ENCODE measurements at places on chromosomes 1 and 21.

GRCh38 chr1:248686815-248687214 lies 15.8 kb downstream of the OR14I1 start:
- no peak for DNase-seq

DNA sequence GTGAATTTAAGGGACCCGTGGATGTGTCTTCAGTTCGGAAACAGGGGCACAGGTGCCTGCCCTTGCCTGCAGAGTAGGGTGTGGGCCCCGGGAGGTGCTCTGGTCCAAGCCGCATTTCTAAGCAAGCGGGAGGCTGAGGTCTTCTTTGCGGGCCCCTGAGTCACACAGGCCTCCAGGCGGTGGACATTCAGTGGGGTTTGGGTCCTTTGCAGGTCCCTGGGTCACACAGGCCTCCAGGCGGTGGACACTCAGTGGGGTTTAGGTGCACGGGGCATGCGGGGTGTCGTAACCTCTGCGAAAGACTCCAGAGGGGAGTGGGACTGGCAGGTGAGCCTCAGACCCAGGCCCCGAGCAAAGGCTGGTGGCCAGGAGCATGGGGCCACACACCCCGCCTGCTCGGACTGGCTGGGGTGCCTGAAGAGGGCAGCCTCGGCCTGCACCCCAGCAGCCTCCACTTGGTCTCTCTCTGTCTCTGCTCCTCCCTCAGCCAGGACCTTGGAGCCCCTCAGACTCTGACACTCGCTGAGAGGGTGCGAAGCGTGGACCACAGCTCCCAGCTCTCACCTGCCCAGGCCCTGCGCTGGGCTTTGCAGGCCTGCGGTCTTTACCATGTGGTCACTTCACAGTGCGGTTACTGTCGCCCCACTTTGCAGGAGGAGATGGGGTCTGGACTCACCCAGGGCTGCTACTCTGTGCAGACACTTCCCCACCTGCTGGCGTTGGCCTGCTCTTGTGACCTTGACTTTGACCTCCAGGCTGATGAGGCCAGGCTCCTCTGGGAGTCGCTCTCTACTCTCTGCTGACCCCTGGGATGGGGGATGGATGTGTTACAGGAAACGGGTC lies 6.0 kb upstream of the AGPAT3 start:
- DNase-seq = no peak

DNA sequence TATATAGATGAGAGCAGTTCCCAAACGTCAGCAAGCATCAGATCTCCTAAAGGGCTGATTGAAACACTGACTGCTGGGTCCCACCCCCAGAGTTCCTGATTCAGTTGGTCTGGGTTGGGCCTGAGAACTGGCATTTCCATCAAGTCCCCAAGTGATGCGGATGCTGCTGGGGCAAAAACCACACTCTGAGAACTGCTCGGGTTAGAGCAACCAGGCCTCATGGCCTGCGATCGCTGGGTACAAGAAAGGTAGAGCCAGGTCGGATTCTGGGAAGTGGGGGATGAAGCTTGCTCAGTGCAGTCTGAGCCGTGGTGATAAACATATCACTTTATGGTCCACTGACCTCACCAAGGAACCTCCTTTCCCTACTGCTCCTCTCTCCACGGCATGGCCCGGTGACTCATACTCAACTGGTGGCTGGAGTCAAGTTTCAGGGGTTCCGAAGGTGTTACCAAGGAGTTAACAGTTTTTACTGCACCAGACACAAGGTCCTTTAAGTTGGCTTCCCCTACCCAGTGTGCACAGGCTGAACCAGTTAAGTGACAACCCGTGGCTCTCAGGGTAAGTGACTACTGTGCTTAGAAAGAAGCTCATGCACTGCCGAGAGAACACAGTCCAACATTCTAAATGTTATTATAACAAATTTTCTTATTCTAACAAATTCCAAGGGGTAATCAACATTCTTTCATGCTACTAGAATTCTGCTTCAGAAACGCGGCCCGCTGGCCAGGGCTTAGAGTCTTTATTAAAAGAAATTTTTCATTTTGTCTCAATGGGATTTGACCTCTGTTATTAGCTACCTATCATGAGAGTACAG lies 153.5 kb downstream of the TGFBR3 start:
- no peak for DNase-seq

DNA sequence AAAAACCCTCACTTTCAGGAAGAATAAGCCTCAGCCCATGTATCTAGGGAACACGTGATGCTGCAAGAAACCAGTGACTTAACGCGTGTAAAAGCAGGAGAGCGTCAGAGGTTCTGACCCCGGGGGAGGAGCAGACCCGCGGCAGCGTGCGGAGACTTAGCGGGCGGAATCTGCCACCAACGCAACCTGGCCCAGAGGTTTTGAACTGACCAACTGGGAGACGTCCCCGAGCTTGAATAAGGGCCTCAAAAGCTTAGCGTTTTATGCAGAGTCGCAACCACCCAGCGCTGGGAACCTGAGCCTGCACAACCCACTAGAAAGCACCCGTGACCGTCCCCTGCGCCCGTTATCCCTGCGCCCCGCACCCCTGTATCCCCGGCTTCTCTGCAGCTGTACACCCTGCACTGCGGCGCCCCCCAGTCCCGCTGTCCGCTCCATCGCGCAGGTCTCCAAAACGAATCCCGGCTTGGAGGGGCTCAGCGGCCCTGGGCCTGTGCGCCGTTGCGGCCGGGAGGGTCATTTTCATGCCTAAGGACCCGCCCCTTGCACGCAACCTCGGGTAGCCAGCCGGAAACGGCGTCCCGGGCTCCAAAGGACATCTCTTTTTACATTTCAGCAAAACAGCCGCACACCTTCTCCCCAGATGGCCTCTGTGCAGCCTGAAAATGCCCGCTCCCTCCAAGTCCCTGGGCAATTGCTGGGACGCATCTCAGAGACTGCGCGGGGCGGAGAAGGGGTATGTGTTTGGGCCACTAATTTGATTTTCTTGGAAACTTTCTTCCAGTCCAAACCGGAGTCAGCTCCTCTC lies 29.4 kb upstream of the TRIM17 start:
- peak; percentile 66 for DNase-seq

DNA sequence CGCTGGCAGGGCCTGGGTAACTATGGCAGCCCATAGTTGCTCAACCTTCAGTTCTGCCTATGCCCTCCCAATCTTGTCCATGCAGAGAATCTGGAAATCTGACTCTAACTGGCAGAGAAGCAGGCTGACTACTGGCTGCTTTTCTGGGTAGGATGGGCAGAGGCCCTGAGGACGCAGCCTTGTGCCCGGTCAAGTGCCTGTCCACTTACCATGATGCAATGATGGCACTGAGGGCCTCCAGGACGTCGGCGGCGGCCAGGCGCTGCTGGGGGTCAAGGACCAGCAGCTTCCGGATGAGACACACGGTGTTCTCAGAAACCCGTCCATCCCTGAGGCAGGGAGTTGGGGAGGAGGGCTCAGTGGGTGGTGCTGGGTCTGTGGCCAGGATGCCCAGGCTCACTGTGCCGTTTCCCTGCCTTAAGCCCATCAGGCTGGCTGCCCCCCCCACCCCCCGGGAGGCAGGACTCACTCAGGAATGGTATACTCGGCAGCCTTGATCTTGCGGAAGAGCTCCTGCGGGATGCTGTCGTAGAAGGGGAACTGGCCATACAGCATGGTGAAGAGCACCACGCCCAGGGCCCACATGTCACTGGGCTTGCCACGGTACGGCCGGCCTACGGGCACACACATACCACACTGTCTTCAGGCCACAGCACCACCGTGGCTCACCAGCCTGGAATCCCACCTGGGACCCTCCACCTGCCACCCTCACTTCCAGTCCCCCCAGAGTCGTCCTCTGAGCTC lies 20.4 kb upstream of the EVA1B start:
- DNase-seq = no peak

DNA sequence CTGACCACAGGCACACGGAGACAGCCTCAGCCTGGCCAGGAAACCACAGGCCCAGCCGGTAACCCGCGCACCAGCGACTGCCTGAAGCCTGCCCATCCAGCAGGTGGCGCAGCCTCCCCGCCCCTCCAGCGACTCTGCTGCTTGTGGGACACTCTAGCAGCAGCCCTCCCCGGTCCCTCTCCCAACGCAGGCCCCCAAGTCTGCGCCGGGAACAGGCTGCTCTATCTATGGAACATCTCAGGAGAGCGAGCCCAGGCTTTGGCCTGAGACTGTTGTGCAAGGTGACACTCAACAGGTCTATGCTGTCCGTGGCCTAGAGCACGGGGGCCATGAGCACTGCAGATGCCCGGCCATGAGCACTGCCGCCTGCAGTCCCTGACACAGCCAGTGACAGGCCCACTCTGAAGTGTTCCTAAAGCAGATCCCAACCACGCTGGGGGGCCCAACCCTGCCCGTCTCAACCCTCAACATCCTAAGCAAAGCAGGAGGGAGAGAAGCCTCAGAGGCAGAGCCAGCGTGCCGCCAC lies 28.4 kb downstream of the WDR4 start:
- DNase-seq = no peak

- no peak for DNase-seq
Measured at GRCh38 chr1:227369102-227369760, 50.9 kb upstream of the CDC42BPA start.

DNA sequence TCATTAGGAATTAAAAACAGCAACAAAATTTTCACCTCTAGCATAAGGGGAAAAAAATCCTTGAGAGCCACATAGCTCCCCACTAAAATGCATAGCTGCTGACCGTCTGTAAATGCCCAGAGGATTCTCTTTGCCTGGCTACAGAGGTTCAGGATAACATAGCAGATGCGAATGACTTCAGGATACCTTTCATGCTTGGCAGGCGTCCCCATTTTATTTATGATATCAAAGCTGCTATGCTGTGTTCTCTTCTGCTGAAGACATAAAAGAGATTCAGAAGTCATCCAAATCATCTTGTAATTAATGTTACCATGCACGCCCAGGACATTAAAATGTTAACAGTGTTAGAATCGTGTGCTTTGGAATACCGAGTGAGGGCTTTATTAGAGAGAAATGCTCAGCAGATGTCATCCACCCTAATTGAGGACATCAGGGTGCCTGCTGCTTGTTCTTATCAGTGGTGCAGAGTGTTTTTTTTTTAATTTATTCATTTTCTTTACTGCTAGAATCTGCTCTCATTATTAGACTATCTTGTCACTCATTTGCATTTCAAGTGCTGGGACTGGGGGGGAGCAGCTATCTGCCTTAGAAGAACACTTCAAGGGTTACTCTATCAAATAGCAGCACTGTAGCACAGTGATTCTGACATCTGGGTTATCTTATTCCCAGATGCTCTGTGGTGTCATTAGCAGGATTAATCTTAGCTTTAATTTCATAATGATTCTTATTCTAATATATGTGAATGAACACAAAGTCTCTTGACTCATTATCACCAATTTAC lies 139.5 kb downstream of the ZNF326 start:
- DNase-seq = no peak

GRCh38 chr1:150534002-150534401 lies 15.2 kb upstream of the ADAMTSL4 start:
- DNase-seq = no peak

DNA sequence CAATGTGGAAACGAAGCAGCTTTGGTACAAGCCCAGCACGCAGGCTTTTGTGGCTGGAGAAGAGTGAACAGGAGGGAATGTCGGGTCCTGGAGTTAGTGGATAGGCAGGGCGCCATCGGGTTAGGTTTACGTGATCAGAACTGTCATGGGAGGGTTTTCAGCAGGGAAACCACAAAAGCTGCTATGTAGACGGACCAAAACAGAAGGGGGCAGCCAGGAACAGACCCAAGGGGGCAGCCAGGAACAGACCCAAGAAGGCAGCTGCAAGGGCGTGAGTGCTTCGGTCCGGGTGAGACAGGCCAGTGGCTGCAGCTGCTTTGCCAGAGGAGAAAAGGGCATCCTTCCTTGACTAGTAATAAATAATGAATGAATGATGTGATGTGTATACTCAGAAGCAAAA lies 77.5 kb upstream of the KIF1B start:
- DNase-seq = no peak

DNA sequence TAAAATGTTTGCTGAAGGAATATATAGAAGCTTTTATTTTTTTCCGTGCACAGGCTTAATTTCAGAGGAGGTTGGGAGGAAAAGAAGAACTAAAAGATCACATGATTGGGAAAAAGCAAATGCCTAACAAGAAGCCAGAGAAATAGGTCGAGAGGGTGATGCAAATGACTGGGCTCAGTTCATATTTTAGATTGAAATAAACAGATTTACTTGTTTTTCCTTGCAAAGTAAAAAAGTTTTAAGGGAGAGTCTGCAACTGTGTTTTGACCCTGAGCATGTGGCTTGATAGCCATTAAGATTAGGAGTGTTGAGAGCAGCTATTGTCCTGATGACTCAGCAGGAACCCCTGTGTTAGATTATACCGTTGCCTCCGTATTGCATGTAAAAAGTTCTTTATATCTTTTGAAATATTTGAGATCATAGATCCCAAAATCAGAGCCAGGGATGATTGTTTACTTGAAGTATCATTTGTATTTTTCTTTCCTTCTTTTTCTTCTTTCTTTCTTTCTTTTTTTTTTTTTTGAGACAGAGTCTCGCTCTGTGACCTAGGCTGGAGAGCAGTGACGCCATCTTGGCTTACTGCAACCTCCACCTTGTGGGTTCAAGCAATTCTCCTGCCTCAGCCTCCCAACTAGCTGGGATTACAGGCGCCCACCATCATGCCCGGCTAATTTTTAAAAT lies 20.2 kb downstream of the CLIC4 start:
- DNase-seq = no peak

DNA sequence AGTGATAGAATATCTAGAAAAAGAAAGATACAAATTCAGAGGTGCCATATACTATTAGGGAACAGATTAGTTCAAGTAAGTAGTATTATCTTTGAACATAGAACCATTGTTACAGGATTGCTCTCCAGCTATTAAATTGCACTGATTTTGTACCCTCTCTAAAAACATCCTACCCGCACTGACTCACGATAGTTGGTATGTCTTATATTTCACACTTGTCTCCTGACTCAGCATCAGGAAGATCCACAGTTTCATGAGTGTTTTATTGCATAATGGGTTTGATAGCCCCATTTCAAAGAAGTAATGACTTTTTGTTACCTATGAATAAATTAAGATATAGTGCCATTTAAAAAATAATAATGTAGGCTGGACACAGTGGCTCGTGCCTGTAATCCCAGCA lies 6.0 kb downstream of the TATDN3 start:
- no peak for DNase-seq

GRCh38 chr21:31725202-31725839 lies 6.6 kb downstream of the SCAF4 start:
- no peak for DNase-seq

GRCh38 chr1:12453400-12454343 lies 164.3 kb downstream of the DHRS3 start:
- DNase-seq = no peak

GRCh38 chr1:239662950-239663349 lies 276.6 kb downstream of the CHRM3 start:
- DNase-seq = no peak

GRCh38 chr1:119083479-119083878 lies 57.0 kb downstream of the WARS2 start:
- no peak for DNase-seq

- no peak for DNase-seq
Measured at GRCh38 chr1:62247391-62248168, 52.9 kb downstream of the L1TD1 start.

GRCh38 chr1:85189120-85189519 lies 11.7 kb downstream of the SYDE2 start:
- no peak for DNase-seq

All from activated effector memory CD4-positive, alpha-beta T cell treated with anti-CD3 and anti-CD28 coated beads, Interleukin-2, amount 50 U/mL, for 16 hours (primary cell).